ENCODE measurements at places on chromosomes 3 and 15.
A peak's percentile ranks its signal among the peaks of the same experiment; 100 is the strongest.

DNA sequence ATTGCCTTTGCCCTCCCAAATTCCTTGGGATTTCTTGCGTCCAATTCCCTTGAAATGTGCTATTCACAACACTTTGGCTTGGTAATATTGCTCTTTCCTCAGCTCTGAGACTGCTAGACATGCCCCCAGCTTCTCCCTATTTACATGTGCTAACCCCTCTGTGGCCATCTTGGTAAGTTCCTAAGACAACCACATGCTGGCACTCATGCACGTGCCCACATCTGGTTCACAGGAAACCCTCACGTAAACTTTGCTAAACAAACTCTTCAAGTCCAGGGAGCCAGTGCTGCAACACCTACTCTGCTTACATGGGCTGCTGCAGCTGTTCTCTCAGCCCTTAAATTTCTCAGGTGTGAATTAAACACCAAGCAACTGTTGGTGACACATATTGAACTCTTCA, 121.8 kb downstream of the ADAMTSL3 start:
- DNase-seq: no peak

GRCh38 chr3:72258361-72259141, 473.6 kb upstream of the PROK2 start:
- no peak for DNase-seq

DNA sequence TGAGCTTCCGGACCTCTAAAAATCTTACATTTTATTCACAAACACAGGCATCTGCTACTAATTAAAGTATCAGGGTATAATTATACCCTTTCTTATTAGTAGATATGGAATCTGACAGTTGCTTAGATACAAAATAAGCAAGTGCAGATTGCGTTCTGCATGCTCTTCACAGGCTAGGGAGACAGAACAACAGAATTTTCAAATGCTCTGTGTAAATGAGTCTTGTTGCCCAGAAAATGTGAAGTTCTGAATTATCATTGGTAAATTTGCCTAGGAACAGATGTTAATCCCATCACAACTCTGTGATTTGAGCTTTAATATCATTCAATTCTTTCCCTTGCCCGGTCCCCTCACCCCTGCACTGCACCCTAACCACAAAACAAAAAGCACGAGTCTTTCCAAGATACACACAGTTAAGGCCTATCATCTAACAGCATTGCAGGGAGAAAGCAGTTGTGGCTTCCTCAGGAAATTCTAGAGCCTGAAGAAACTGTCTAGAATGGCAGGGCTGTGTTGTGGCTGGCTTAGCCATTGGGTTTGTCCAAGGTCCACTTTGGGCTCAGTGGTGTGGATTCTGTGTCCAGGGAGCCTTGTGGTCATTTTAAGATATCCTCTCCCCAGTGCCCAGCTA, 119.8 kb downstream of the PDCD6IP start:
- no peak for DNase-seq

DNA sequence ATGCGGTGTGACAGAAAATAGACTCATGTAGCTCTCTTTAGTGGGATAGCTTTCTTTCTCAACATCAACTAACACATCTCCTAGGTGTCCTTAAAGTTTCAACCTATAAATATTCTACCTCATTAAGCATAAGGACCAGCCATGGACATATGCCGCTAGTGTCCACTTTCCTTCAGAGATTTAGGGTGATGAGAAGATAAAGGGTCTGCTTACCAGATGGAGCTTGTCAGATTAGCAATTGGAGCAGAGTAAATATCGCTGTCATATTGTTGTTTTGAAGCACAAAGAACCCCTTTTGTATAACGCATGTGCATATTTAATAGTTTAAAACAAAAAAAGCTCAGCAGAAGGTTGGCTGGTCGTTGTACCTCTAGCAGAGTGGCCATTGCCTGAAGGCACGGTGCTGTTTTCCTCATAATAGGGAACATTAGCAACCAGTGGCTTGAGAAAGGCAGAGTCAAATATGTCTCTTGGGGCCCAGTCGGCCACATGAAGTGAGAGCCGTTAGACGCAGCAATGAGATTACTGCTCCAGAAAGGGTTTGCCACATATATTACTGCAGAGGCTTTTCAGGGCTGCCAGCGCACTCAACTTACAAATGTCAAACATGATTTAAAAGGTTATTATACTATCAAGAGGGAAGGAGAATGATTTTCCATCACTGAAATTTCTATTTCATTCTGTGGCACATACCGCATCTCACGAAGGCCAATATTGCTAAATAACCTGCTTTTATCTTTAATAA, 264.2 kb downstream of the ROBO2 start:
- no peak for DNase-seq

- peak; percentile 51 for DNase-seq
Measured at GRCh38 chr3:196968233-196969133, at the start of gene PIGZ. Gene PIGZ (minus strand): TSS chr3:196968833. CDS start chr3:196952031, 16,802 bp downstream.

DNA sequence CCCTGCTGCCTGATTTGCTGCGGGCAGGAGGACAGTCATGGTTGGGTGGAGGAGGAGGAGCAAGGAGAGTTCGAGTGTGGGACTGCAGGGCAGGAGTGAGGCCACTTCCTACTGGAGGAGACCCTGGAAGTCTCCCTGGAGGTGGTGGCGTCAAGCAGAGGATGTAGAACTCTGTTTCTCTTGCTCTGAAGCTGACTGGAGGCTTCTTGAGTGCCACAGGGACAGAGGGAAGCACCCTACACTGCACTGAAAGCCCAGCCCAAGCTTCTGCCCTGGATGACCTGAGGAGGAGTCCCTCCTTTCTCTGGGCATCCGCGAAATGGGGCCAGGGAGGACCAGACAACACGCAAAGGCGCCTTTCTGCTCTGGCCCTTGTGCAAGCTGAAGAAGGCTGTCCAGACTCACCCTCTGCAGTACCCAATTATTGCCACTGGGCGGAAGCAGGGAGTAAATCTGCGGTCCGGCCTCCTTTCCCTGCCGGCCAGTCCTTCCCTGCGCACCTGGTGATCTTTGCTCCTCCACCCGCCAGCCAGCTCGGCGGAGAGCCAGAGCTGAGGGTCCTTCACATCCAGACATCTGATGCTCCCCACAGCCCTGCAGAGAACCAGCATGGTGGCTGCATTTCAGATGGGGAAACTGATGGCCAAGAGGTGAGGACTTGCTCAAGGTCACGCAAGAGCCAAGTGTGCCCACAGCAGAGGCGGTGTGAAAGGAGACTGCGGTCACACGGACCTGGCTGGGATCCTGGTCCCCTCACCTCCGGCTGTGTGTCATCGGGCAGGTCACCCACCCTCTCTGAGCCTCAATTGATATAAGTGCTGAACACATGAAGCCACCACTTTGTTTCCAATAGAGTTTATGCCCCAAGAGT, 207.1 kb downstream of the TBC1D2B start:
- DNase-seq: peak; percentile 74

GRCh38 chr3:88003115-88003755, 55.6 kb downstream of the CGGBP1 start:
- DNase-seq: peak; percentile 81

DNA sequence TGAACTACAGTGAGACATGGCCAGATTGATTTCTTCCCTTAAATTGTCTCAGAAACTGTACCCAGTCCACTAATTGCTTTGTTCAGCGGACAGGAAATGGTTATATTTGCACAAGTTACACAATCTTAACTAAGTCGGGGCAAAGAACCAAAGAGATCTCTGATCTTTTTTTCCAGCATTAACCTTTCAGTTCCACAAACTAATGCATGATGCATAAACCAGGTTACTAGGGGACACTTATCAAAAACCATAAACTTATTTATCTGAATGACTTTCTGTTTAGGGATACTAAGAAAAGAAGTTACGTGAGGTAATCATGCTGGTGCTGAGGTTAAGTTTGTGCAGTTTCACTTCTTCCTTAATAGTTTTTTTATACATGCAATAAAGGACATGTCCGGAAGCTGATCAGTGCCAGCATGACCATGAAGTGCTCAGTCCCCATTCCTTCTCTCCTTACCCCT, 22.4 kb downstream of the FNDC3B start:
- peak; percentile 42 for DNase-seq
